ENCODE measurements at places on chromosomes 13 and 19. TPM values are rescaled to one million over a fixed set of nuclear protein-coding genes. Genes with fewer than 3 reads are reported as not detected.
A peak's percentile ranks its signal among the peaks of the same experiment; 100 is the strongest.

Gene FXYD1
- total RNA-seq, result not detected

Gene WDR62
- 9.4 TPM for total RNA-seq

Gene ZNF729
- total RNA-seq, result not detected

Gene AKAP11
- total RNA-seq, result 30.1 TPM

Gene LIM2
- not detected for total RNA-seq

Gene GSX1
- not detected for total RNA-seq

DNA sequence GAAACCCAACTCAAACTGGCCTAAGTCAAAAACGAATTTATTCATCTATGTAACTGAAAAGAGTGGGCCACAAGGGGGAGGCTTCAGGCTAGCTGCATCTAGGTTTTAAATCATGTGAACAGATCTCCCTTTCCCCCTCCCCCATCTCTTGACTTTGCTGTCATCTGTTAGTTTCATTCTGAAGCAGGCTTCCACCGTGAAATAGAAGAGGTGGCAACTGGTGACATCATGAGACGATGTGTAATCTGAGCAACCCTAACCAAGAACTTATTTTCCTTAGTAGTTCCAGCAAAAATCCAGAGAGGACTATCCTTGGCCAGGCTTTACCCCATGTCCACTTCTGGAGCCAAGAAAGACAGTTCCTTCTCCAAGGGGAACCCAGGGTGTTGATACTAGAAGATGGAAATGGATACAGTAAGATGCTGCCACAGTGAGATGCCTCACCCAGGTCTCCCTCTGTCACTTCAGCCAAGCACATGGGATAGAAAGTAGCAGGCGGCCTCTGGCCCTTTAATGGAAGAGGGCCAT is 9.4 kb downstream of the SAMD4B start:
- no peaks in the 10 kb centered on the region for H3K27me3 ChIP-seq
- H3K36me3 ChIP-seq, result peaks cover 34% of the 10 kb centered on the region
- no peaks in the 10 kb centered on the region for H3K4me1 ChIP-seq
- H3K27ac ChIP-seq, result no peak overlapping the region
- H3K4me3 ChIP-seq, result no peak overlapping the region
- peak; percentile 55 for DNase-seq

GRCh38 chr13:51066091-51066831 is 44.8 kb downstream of the C13orf42 start:
- no peak overlapping the region for H3K27ac ChIP-seq
- no peak overlapping the region for H3K4me3 ChIP-seq
- H3K36me3 ChIP-seq, result no peaks in the 10 kb centered on the region
- no peaks in the 10 kb centered on the region for H3K27me3 ChIP-seq
- peak; percentile 58 for DNase-seq

GRCh38 chr19:16936901-16937300 is 48.1 kb downstream of the F2RL3 start:
- no peak overlapping the region for H3K4me3 ChIP-seq
- H3K27me3 ChIP-seq, result no peaks in the 10 kb centered on the region
- H3K36me3 ChIP-seq, result no peaks in the 10 kb centered on the region
- no peak overlapping the region for H3K27ac ChIP-seq
- no peak for DNase-seq

- no peak overlapping the region for H3K4me3 ChIP-seq
- H3K27me3 ChIP-seq, result no peaks in the 10 kb centered on the region
- no peaks in the 10 kb centered on the region for H3K4me1 ChIP-seq
- H3K36me3 ChIP-seq, result no peaks in the 10 kb centered on the region
- H3K27ac ChIP-seq, result no peak overlapping the region
- DNase-seq, result no peak
Measured at GRCh38 chr13:92460479-92460878, 766.1 kb upstream of the GPC6 start.

GRCh38 chr19:15320116-15320515 is 12.2 kb downstream of the BRD4 start:
- no peak overlapping the region for H3K27ac ChIP-seq
- DNase-seq, result no peak
- peaks cover 60% of the 10 kb centered on the region for H3K4me1 ChIP-seq

GRCh38 chr13:27267596-27267995 is 3.0 kb upstream of the RASL11A start:
- H3K4me1 ChIP-seq, result peaks cover 33% of the 10 kb centered on the region
- no peak overlapping the region for H3K27ac ChIP-seq
- H3K36me3 ChIP-seq, result no peaks in the 10 kb centered on the region

DNA sequence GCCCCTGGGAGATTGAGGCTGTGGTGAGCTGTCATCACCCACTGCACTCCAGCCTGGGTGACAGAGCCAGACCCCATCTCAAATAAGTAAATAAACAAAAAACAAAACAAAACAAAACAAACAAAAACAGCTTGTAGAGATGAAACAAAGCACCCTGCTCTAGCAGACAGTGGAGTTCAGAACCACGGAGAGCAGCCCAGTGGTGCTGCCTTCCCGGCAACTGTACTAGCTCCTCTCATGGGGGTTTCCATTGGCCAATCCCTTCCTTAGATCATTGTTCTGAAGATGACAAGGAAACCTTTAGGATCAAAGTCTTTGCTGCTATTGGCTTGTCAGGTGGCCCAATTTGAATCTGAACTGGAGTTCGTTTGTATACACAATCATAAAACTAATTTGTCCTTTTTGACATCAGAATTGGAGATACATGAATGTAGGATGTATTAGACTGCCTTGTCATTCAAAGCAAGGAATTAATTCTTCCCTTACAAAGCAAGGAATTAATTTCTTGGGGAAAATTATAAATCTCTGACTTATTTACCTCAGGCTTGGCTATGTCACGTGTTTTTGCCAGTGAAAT is 19.7 kb upstream of the SYCN start:
- peak; percentile 44 for DNase-seq
- no peak overlapping the region for H3K4me3 ChIP-seq
- no peaks in the 10 kb centered on the region for H3K36me3 ChIP-seq
- no peaks in the 10 kb centered on the region for H3K27me3 ChIP-seq

DNA sequence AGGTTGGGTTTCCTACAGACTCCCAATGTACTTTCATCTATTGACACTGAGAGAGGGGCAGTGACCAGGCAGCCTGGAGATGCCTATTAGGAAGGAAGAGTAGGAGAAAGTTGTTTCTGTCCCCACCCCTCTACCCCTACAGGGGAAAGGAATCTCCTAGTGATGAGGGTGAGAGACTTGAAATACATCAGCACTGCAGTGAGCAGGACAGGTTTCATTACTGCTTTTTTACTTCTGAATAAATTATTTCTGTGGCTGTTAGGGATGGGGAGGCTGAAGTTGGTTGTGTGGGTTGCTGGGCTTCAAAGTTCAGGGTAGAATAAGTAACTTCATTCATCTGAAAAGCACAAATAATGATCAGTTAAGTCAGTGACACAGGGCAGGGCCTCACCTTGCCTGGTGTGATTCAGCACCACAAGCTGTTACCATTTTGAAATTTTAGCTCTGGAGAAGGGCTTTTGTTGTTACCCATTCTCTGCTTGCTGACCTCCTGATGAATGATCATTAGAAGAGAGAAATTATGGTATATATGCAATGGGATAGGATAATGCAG is 19.3 kb downstream of the CEACAM1 start:
- H3K27me3 ChIP-seq, result no peaks in the 10 kb centered on the region
- DNase-seq, result no peak
- H3K27ac ChIP-seq, result no peak overlapping the region
- peaks cover 5% of the 10 kb centered on the region for H3K4me1 ChIP-seq
- no peak overlapping the region for H3K4me3 ChIP-seq
- no peaks in the 10 kb centered on the region for H3K36me3 ChIP-seq

GRCh38 chr13:100872761-100873160 is 198.2 kb upstream of the TMTC4 start:
- H3K36me3 ChIP-seq, result no peaks in the 10 kb centered on the region
- H3K27ac ChIP-seq, result no peak overlapping the region
- no peak for DNase-seq
- H3K27me3 ChIP-seq, result 0 out of 2 replicates have a peak, but pooled peaks cover 3% of the 10 kb centered on the region
- no peaks in the 10 kb centered on the region for H3K4me1 ChIP-seq

- no peak for DNase-seq
- H3K27ac ChIP-seq, result no peak overlapping the region
- H3K27me3 ChIP-seq, result no peaks in the 10 kb centered on the region
- H3K4me3 ChIP-seq, result no peak overlapping the region
- no peaks in the 10 kb centered on the region for H3K36me3 ChIP-seq
Measured at GRCh38 chr13:112793545-112794445, 104.0 kb downstream of the ATP11A start.

- no peaks in the 10 kb centered on the region for H3K36me3 ChIP-seq
- H3K27me3 ChIP-seq, result no peaks in the 10 kb centered on the region
- no peaks in the 10 kb centered on the region for H3K4me1 ChIP-seq
- no peak overlapping the region for H3K4me3 ChIP-seq
Measured at GRCh38 chr13:94711561-94712286, 621 bp downstream of the SOX21 start.

DNA sequence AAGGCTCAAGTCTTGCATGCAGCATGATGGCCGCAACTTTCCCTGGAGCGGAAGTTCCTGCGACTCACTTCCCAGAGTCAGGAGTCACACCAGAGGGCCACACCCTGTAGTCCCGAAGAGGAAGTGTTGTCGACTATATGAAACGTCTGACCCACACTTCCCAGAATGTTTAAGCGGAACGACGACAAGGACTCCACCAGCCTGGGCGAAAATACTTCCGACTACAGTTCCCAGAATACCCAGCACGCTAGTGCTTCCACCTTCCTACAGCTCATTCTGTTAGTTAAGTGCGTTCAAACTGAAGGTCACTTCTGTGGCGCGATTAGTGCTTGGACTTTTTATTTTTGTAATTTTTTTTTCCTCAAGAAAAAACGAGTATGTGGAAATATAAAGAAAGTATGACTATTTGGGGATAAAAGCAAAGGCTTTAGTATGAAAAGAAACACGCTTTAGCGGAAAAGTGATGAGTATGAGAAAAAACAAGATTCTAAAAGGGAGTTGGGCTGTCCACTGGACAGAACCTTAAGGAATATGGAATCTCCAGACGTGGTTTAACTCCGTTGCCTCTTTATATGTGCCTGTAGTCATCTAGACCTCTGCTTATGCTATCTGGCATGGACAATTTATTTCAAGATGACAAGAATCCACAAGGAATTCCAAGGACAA is 15.5 kb upstream of the ZNF112 start:
- DNase-seq, result no peak
- no peak overlapping the region for H3K4me3 ChIP-seq
- no peaks in the 10 kb centered on the region for H3K36me3 ChIP-seq
- no peaks in the 10 kb centered on the region for H3K4me1 ChIP-seq
- H3K27me3 ChIP-seq, result no peaks in the 10 kb centered on the region

GRCh38 chr13:111082240-111082639 is 32.9 kb upstream of the ARHGEF7 start:
- H3K4me3 ChIP-seq, result no peak overlapping the region
- no peaks in the 10 kb centered on the region for H3K36me3 ChIP-seq
- no peak overlapping the region for H3K27ac ChIP-seq
- no peak for DNase-seq
- H3K27me3 ChIP-seq, result no peaks in the 10 kb centered on the region

GRCh38 chr13:46778890-46779289 is 18.1 kb downstream of the ESD start:
- no peak overlapping the region for H3K4me3 ChIP-seq
- H3K4me1 ChIP-seq, result no peaks in the 10 kb centered on the region
- H3K27me3 ChIP-seq, result no peaks in the 10 kb centered on the region
- DNase-seq, result no peak
- peaks cover 74% of the 10 kb centered on the region for H3K36me3 ChIP-seq

GRCh38 chr19:5196832-5197231 is 143.8 kb downstream of the PTPRS start:
- no peak overlapping the region for H3K4me3 ChIP-seq
- no peak for DNase-seq
- no peaks in the 10 kb centered on the region for H3K27me3 ChIP-seq
- no peaks in the 10 kb centered on the region for H3K4me1 ChIP-seq
- no peak overlapping the region for H3K27ac ChIP-seq
- no peaks in the 10 kb centered on the region for H3K36me3 ChIP-seq

GRCh38 chr19:46426035-46426505 is 2.7 kb downstream of the PNMA8C start:
- peaks cover 3% of the 10 kb centered on the region for H3K4me1 ChIP-seq
- no peak for DNase-seq
- H3K27me3 ChIP-seq, result no peaks in the 10 kb centered on the region
- H3K27ac ChIP-seq, result no peak overlapping the region
- H3K4me3 ChIP-seq, result peak overlapping the region; percentile 51
- H3K36me3 ChIP-seq, result no peaks in the 10 kb centered on the region

DNA sequence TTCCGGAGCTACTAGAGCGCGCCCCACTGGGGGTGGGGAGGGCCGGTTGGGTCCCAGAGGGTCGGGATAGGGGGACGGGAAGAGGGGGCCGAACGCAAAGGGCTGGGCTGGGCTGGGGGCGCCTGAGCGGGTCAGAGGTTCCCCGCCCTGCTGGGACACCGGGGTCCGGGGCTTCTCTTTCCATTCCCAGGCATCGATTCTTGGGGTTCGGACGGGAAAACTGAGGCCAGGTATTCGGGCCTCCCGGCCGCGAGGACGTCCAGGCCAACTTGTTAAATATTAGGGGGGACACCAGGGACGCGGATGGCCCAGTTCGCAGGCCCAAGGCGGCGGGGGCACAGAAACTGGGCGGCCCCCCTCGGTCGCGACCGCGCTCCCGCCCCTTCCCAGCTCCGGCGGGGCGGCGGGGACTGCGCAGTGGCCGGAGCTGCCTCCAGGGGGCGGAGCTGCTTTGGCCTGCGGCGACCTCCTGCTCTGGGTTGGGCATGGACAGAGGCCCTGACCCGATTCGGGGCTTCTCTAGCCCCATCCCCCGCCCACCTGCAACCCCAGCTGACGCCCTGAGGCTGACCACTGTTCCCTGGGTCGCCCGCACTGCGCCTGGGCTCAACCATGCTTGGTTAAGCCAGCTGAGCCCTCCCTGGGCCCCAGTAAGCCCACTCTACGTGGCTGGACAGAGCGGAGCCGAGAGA is 1.2 kb upstream of the KLF16 start:
- no peaks in the 10 kb centered on the region for H3K27me3 ChIP-seq
- no peaks in the 10 kb centered on the region for H3K36me3 ChIP-seq
- peak overlapping the region; percentile 82 for H3K4me3 ChIP-seq
- DNase-seq, result peak; percentile 89
- H3K4me1 ChIP-seq, result peaks cover 25% of the 10 kb centered on the region

DNA sequence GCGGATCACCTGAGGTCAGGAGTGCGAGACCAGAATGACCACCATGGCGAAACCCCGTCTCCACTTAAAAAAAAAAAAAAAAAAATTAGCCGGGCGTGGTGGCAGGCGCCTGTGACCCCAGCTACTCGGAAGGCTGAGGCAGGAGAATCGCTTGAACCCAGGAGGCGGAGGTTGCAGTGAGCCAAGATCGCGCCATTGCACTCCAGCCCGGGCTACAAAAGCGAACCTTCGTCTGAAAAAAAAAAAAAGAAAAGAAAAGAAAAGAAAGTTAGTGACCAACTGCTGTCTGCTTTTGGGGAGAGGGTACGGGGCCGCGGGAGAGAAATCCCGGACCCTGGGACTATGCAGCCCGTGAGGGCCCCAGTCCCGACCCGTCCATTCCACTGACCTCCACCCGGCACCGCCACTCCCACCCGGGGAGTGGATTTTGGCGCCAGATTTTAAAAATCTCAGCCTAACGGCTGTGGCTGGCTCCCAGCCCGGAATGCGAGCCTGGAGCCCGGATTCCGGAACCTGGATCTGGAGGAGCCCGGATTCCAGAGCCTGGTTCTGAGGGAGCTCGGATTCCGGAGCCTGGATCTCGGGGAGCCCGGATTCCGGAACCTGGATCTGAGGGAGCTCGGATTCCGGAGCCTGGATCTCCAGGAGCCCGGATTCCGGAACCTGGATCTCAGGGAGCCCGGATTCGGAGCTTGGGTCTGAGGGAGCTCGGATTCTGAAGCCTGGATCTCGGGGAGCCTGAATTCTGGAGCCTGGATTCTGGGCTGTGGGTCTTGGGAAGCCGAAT is 6.1 kb upstream of the LMNB2 start:
- H3K27ac ChIP-seq, result no peak overlapping the region
- no peaks in the 10 kb centered on the region for H3K27me3 ChIP-seq
- DNase-seq, result no peak
- no peaks in the 10 kb centered on the region for H3K36me3 ChIP-seq

- no peak overlapping the region for H3K4me3 ChIP-seq
- DNase-seq, result no peak
- H3K27me3 ChIP-seq, result no peaks in the 10 kb centered on the region
- no peaks in the 10 kb centered on the region for H3K4me1 ChIP-seq
Measured at GRCh38 chr13:114177245-114178010, 1.6 kb upstream of the CFAP97D2 start.
